ENCODE measurements at places on chromosomes 5 and 9. TPM values are rescaled to one million over a fixed set of nuclear protein-coding genes. Genes with fewer than 3 reads are reported as not detected.

DNA sequence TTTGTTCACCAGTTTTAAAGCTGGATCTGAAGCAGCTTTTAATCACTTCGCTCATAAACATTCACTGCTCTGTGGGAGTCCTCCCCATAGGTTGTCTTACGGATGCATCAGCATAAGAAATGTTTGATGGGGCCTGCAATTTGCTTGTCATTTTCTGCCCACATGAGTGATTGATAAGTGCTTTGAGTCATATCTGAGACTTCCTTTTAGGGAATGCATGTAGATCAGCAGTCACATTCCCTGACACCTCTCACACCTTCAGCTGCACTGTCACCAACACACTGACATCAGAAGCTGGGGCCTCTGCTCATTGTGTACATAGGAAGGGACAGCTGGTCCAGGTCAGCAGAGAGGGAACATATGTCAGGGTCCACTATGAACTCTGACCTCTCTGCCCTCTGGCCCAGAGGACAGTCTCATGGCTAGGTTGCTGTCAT, 84.1 kb upstream of the SPATA31D4 start:
- DNase-seq, result peak; percentile 74

GRCh38 chr9:33202018-33202417, 34.9 kb upstream of the B4GALT1 start:
- DNase-seq, result no peak

DNA sequence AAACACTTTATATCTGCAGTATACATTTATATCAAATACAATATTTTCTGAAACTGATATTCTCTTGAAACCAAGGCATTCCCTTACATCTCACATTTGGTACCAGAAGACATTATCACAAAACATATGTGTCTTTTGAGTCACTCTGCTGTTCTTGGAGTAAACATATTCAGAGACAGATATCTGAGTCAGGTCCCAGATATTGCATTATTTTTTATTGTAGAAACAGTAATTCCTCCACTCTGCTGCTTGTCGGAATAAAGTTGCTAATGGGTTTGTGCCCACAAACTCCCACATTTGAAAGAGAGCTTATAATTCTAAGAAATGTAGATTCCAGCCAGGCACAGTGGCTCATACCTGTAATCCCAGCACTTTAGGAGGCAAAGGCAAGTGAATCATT, 261.1 kb upstream of the DAPK1 start:
- DNase-seq, result no peak

GRCh38 chr5:155872629-155873220, 454.2 kb upstream of the SGCD start:
- DNase-seq, result no peak

DNA sequence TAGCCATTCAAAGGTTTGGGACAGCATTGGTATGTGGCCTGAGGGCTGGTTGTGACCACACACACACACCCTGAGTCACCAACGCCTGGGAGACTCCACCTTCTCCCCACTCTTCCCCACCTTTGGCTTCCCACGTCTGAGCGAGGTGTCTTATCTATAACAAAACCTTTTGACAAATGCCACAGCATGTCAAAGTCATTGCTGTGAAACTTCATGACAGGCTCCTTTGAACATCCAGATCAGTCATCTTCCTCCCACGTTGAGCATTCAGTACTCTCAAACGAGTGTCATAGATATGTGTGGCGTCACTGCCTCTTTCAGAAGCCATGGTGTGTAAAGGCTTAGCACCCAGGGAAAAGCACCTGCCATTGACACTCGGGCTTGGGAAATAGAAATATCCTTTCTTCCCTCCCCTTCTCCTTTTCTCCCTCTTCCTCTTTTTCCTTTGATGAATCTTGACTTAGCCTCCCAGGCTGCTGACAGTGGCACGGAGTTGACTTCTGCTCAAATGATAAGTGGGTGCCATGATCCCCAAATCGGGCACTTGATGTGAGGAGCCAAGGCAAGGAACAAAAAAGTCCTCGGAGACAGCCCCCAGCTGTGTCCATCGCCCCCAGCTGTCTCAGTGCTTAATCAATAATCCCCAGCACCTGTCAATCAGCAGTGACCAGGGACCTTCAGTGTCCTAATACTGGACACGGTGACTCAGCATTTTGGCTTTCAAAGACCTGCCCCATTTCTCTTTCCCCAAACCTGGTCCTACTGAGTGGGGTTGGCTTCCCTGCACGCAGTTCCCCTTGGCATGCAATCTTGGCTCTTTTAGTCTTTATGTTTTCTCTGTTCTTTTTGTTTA, 114.8 kb downstream of the FGF18 start:
- DNase-seq, result no peak

DNA sequence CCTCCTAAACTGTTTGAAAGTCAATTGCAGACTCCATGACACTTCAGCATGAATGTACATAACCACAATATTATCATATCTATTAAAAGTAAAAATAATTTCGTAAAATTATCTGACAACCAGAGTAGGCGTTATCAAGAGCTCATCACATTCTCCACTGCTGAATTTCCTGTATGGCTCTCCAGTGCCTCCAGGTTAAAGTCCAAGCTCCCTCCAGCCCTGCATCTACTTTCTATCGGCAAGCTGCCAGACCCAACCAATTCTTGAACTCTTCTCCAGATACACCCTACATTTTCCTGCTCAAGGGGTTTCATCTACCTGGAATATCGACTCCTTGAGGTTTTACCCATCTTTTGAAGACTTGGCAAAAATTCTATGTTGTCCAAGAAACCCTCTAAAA, 74.5 kb upstream of the TBC1D2 start:
- DNase-seq, result no peak

DNA sequence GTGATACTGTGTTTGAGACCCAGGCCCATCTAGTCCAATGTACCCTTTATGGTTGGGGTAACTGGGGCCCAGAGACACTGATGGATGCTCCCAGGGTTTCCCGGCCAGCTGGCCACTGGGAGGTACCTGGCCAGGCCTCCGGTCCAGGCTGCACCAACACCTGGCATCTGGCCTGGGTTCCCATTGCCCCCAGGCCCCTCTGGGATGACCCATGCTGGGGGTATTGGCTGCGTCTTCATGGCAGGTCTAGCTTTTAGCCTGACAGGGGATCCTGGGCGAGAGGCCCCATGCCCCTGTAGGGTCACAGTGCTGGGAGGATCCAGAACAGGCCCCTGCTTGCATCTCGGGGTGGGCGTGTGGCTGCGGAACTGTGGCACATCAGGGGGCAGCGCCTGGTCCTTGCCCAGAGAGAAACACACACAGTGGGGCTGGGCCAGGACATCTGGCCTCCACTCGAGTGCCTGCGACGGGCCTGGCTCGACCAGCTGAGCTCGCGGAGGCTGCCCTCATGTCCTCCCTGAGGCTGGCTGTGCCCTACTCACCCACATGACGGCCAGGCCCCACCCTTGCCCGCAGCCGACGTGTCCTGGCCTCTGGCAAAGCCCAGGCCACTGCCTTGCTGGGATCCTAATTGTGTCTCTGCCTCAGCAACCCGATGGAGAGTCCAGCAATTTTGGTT, 21.5 kb upstream of the COL5A1 start:
- DNase-seq, result no peak

DNA sequence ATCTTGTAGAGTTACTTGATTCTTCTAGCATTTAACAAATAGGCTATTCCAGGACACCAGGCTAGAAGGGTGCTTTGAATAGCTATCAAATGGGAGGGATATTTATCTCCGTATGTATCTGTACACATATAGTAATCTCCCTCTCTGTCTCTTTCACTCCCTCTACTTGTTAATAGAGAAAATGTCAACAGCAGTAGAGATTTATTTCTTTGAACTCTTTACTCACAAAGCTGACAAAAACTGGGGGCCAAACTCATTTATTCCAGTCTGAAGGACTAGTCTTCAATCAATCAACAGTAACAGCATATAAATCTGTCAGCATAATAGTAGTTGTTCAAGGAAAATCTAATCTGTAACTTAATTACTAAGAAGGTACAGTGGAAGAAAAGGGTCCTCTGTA, 78.2 kb upstream of the FER start:
- no peak for DNase-seq

- DNase-seq, result no peak
Measured at GRCh38 chr9:133248726-133249295, 26.2 kb downstream of the ABO start.

DNA sequence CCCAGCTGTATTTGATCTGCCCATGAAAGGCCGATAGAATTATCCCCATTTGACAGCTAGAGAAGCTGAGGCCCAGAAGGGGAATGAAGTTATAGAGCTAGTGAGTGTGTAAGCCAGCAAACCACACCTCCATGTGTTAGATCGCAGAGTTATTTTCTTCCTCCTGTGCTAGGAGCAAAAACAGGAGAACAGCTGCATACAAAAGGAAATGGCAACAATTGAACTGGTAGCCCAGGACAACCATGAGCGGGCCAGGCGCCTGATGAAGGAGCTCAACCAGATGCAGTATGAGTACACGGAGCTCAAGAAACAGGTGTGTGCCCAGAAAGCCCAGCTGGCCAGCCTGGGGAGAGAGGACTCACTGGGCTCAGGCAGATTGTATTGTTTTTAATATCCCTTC, 30.4 kb downstream of the RAB14 start:
- DNase-seq, result no peak

GRCh38 chr9:2448193-2448738, 173.3 kb upstream of the VLDLR start:
- DNase-seq, result no peak

DNA sequence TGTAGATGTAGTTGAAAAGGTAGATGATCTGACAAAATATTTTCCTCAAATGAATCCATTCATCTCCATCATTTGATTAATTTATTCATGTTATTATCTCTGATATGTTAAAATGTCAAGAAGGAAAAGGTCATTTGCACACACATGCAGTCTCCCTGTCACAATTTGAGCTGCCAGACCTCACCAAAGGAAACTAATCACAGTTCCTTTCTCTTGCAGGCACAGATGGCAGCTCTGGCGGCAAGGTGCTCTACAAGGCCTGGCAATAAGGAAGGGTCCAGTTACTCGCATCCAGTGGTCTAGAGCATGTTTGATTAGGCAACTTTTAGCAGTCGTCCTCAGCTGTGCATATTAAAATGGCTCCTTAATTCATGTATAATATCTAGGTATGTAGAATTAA, 120.1 kb downstream of the FEM1C start:
- no peak for DNase-seq

DNA sequence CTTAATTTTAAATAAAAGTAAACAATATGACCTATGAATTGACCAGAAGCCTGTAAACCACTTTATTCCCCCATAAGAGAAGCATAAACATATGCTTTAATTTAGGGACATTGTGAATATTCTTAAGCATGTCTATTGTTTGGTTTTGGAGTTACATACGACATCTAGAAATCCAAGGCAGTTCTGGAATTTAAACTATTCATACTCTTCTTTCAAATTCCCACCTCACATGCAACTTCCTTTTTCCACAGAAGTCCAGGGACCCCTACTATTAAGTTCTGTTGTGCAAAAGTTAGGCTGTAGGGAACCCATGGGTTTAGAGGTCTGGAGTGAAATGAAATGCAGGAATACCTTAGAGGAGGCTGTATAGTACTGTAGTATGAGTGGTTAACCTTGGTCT, 2.1 kb downstream of the RIC1 start:
- DNase-seq, result no peak

DNA sequence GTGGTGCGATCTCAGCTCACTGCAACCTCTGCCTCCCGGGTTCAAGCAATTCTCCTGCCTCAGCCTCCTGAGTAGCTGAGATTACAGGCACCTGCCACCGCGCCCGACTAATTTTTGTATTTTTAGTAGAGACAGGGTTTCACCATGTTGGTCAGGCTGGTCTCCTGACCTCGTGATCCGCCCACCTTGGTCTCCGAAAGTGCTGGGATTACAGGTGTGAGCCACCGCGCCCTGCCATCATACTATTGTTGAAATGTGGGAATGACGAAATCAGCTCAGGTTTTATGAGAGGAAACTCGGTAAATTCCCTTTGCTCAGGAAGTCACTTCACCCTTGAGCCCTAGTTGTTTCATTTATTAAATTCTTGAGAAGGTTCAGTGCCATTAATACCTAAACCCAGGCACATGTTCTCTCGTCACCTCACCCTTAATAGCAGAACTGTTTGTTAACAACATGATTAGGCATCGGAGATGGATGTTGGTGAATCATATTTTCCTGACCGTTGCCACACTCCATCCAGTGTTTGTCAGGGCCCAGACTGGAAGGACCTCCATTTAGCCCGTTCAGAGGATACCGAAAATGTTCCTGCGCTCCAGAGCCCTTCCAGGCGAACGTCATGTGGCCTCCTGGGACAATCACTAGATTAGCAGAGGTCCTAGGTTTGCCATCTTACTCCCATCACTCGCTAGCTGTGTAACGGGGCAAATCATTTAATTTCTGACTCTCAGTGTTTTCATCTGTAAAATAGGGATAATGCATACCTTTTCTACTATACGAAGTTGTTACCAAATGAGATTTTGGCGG, 20.0 kb upstream of the CREBRF start:
- peak; percentile 46 for DNase-seq

DNA sequence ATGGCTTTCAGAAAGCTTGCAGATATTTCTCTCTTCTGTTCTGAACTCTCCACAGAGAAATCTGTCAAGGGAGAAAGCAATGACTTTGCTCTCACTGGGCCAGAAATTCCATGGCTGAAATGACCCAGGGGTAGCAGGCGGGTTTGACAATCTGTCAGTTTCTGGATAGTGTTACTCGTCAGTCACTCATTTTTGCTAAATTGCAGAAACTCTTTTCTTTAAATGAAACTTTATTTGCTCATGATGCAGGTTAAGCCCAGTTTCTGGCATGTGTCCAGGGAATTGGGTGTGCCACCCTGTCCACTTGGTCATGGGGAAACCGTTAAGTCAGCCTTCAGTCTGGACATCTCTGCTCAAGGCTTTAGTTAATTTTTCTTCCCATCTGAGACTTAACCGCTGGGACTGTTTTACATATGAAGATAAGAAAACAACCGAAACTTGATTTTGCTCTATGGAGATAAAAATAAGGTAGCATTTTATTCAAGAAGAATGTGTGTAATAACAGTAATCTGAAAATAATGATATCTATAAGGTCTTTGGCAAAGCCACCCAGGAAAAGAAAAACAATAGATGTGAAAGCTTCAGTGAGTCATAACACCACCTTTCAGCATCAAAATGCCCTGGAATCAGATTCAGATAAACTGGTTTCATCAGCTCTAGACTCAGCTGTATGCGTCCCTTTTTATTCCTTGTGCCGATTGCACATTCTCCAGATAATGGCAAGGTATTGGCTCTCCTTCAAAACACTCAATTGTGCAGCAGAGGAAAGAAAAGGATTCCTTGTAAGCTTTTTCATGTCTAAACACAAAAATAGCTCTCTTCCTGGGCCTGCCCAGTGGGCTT, 308.3 kb downstream of the ZSWIM6 start:
- DNase-seq, result no peak

INVS gene
- total RNA-seq, result 12.7 TPM

BTNL3 gene
- total RNA-seq, result not detected

SNX30 gene
- 1.5 TPM for total RNA-seq

GIN1 gene
- 1.4 TPM for total RNA-seq

INSL4 gene
- total RNA-seq, result not detected

CCDC187 gene
- total RNA-seq, result 0.41 TPM

CDH10 gene
- total RNA-seq, result not detected

MGAT4B gene
- 666 TPM for total RNA-seq

PROB1 gene
- total RNA-seq, result not detected

Data from Caki2 (cell line).